ENCODE measurements at places on chromosomes 3 and 15.

DNA sequence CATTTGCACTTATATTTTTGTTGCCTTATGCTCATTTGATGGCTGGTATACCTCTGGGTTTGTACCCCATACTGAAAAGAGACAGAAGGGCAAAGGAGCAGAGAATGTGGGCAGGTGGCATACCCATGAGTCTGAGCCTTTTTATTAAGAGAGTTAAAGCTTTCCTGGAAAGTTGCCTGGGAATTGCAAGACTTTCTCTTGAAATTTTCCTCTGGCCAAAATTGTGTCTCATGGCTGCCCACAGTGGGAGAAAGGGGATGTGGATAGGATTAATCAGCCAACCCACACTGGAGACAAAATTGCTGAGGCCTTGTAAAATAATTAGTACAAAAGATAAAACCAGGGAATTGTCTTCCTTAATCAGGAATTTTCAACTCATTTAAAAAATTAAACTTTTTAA lies 8.2 kb upstream of the NMD3 start:
- no peak for DNase-seq

DNA sequence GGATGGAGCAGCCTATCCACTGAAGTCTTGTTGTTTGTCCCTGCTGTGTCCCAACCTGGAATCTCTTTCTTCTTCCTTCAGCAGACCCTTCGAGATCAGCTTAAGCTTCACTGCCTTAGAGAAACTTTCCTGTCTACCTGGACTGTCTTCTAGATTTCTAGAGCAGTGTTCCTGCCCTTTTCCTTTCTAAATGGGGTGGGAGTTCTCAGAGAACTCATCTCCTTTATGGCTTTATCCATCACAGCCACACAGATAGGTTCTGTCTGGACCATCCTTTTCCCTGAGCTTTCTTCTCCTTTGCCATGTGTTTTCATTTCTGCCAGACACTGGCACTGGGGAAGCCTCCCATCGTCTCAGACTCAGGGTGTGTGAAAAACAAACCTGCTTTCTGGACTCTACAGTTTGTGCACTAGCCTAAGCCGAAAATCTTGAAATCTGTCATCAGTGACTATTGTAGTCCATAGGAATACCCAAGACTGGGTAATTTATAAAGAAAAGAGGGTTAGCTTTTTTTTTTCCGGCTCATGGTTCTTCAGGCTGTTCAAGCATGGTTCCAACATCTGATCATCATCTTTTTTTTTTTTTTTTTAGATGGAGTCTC lies 177.5 kb downstream of the PGPEP1L start:
- no peak for DNase-seq

- DNase-seq, result no peak
Measured at GRCh38 chr3:35183927-35184675, 455.2 kb upstream of the ARPP21 start.

- DNase-seq, result no peak
Measured at GRCh38 chr3:24410860-24411259, 83.8 kb downstream of the THRB start.

- DNase-seq, result no peak
Measured at GRCh38 chr3:170721563-170721962, 135.7 kb upstream of the SLC7A14 start.

DNA sequence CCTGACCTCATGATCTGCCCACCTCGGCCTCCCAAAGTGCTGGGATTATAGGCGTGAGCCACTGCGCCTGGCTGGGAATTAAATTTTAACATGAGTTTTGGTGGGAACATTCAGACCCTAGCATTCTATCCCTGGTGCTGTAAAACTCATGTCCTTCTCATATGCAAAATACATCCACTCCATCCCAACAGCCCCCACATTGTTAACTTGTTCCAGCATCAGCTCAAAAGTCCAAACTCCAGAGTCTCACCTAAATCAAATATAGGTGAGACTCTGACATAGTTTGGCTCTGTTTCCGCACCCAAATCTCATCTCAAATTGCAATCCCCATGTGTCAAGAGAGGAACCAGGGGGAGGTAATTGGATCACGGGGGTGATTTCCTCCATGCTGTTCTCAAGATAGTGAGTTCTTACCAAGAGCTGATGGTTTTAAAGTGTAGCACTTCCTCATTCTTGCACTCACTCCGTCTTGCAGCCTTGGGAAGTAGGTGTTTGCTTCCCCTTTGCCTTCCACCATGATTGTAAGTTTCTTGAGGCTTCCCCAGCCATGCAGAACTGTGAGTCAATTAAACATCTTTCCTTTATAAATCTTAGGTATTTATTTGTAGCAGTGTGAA lies 96.2 kb upstream of the PLCL2 start:
- DNase-seq, result no peak

DNA sequence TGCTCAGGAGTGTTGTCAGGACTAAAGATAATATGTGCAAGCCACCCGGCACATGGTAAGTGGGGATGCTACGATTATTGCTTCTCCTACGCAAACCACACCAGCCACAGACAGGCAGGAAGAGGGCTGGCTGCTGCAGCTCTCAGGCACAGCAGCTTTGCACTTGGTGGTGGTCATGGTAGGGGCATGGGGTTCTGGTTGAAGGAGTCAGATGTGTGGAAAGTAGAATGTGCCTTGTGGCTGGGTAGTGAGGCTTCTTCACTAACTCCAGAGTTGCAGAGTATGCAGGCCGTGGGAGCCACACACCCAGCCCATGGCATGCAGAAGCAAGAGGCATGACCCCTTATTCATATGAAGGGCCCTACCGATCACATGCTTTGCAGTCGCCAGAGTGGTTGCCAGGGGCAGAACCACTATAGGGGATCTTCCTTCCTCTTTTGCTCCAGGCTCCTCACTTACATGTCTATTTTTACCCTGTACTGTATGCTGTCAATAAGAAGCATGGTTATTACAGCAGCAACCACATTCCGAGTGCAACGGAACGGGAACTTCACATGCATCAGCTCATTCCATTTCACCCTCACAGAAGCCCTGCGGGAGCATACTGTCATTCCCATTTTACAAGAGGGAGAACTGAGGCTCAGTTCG lies 59.2 kb upstream of the HERC1 start:
- no peak for DNase-seq

DNA sequence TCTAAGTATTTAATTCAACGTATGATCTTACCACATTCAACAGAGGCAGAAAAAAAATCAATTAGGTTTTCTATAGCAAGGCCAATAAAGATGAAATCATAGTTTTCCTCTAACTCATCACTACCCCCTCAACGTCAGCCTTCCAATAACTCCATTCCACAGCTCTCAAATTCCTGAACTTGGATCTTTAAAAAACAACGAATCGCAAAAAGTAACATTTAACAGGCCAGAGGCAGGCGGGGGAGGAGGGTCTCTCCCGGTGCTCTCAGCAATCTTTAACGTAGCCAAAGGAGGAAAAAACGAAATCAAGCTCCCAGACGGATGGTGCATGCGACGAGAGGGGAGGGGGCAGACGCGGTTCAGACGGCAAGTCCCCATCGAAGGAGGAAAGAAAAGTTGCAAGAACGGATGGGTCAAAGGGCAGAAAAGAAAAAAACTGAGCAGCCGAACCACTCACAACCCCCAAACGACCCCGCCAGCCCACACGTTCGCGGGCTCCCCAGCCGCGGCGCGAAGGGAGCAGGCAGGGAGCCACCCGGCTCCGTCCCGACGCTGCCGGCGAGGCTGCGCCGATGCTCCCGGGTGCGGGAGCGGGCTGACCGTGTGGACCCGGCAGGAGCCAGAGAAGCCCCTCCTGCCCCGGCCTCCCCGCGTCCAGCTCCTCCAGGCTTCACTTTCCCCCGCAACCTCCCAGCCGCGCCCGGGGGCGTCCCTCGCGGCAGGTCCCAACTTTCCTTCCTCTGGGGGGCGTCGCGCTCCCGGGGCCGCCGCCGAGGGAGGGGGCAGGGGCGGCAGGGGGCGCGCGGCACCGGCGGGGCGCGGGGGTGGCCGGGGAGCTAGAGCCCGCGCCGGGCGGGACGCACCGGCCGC lies 703 bp downstream of the PEAK1 start:
- DNase-seq, result peak; percentile 73

Data from right forelimb (tissue), 1 donor.